ENCODE measurements at places on chromosomes 12 and 14.
A peak's percentile ranks its signal among the peaks of the same experiment; 100 is the strongest.

DNA sequence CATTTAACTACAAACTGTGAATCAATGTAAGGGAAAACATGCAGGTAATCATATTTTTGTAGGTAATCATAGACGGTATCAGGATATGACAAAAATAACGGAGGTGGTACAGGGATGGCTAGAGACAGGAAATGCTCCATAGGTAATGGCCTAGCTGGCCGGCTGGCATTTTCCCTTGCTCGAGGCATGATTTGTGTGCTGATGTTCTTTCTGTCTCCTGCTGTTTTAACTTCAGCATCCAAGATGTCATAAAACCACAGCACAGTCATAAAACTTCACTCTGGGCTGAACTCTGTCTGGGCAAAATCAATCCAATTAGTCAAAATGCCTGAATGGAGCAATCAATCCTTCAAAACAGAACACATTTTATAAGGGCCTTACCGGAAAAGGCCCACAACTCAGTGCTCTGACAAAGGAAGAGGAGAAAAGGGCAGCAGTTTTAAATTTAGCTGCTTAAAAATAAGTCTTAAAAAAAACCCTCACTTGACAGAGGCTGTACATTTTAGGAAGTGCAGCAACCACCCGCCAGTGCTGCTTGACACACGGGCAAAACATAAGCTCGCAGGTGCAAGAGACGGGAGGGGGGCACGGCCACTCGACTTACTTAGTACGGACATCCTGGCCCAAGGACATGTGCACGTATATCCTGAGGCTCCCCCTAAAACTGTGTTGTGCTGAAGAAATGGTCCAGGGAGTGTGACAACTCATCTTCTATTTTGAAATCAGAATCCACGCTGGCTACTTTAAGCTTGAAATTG, 40.5 kb upstream of the GPR68 start:
- DNase-seq: no peak

DNA sequence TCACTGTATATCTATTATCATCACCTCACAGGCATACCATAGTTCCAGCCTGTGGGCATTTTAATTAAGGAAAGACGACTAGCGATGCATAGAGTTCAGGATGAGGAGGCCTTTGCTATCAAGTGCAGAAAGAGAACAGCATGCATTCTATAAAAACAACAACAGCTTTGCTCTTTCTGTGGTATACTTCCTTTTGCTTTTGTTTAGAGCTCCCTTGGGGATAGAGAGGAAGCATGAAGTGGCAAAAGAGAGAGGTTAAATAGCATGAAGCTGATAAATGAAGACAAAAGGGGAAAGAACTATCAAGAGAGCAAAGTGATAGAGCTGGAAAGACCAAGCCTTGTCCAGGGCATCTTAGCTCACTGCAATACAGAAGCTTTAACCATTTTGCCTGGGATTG, 23.5 kb downstream of the IFNG-AS1 start:
- DNase-seq: no peak

DNA sequence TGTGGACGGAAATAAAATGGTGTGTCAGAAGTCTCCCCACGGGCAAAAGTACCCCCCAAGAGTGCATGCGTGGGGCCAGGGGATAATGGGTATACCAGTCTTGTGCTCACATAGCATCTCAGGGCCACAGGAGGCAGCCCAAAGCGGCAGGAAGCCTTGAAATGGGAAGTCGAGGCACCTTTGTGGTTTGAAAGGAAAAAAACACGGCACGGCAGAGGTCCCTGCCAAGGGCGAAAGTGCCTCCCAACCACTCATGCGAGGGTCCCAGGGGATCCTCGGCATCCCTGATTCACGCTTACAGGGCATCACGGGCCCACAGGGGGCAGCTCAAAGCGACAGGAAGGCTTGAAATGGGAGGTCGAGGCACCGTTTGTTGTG, 583.2 kb downstream of the ALG10 start:
- no peak for DNase-seq

DNA sequence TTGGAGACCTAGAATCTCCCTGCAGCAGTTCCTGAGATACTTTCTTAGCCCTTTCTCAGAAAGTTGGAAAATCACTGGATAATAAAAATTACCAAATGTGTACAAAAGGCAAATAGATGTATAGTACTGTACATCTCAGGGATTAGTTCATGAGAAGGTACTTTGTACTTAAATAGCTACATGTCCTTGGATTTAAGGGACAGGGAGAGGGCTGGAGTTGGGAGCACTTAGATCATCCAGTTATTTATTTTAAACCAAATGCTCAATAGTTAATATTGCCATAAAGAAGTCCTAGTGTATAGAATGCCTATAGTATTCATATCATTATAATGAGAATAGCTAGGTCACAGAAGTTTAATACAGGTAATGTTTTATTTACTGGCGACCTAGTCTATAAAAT, 13.4 kb downstream of the CDKN3 start:
- DNase-seq: no peak

- DNase-seq: no peak
Observed at GRCh38 chr12:109818905-109819500, 14.2 kb downstream of the TRPV4 start.

DNA sequence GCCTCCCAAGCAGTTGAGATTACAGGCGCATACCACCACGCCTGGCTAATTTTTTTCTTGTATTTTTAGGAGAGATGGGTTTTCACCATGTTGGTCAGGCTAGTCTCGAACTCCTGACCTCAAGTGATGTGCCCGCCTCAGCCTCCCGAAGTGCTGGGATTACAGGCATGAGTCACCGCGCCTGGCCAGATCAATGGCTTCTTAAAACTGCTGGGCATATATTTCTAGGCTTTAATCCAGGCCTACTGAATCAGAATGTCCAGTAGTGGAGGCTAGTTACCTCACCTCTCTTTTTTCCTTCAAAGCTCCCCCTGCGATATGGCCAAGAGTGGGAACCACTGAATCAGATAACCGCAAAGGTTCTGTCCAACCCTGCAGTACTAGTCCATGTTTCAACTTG, 17.1 kb downstream of the POU6F1 start:
- DNase-seq: no peak

DNA sequence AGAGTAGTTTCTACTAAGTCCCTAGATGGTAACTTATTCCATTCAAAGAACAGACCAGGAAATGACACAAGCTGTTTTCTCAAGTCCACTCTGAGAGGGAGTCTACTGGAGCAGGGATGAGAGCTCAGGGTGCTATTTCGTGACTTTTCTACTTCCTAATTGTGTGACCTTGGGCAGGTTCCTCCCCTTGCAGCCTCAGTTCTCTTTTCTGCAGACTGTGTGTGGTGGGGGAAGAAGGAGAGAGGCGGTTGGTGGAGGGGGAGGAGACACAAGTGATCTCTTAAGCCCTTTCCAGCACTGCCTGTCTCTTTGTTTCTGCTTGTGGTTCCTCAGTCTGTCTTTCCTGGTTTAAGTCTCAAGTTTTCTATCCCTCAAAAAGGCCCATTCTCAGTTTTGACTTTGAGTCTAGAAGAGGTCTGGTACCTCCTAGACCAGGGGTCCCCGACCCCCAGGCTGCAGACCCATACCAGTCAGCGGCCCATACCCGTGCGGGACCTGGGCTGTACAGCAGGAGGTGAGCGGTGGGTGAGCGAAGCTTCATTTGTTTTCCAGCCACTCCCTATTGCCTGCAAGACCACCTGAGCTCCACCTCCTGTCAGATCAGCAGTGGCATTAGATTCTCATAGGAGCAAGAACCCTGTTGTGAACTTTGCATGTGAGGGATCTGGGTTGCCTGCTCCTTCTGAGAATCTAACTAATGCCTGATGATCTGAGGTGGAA, 10.7 kb downstream of the FGF6 start:
- DNase-seq: peak; percentile 19

GRCh38 chr12:19220852-19221466, 91.4 kb downstream of the PLEKHA5 start:
- DNase-seq: no peak

DNA sequence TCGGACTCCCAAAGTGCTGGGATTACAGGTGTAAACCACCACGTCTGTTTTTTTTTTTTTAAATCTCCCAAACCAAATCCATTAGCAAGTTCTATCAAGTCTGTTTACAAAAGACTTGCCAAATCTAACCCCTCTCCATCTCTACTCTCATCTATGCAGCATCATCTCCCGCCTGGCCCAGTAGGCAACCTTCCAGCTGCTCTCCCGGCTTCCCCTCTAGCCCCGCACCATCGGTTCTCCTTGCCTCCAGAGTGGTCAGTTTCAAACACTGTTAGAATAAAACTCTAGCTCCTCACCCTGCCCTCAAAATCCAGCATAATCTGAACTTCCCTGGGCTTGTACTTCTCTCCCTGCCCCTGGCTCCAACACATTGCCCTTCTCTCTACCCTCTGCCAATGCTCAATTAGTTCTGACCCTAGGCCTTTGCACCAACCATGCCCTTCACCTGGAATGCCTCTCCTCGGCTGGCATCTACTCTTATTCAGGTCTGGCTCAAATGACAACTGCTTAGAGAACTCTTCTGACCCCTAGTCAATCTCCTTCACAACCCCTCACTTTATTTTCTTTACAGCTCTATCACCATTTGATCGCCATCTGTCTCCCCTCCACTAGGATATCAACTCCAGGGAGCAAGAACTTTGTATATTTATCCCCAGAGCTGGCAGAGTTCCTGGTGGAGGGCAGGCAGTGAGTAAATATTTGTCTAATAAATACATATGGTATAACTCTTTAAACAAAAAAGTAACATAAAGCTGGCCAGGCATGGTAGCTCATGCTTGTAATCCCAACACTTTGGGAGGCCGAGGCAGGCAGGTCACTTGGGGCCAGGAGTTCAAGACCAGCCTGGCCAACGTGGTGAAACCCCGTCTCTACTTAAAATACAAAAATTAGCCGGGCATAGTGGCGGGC, 4.9 kb downstream of the WSB2 start:
- no peak for DNase-seq

- DNase-seq: no peak
Observed at GRCh38 chr12:40104461-40105264, 1.2 kb downstream of the SLC2A13 start.

DNA sequence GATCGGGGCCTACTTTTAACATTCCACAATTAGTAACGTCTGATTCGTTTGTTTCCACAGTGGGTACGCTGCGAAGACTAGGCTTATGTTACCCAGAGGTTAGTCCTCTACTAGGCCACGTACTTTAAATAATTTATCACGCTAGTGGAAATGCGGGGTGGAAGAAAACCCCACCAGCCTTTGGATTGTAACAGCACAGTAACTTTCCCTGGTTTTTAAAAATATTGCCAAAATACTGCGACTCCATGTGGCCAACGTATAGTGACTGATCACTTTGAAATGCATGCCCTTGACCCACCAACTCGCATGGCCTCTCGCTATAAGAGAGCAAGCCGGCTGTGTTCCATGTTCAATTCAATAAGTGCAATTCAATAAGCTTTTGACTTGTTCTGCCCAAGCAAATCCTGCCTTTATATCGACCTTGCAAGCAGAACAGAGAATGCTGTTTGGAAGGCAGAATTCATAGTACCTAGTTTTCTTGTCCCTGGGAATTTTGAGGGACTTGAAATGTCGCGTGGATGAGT, 882 bp upstream of the GTF2A1 start:
- no peak for DNase-seq

All from CD4-positive, alpha-beta T cell treated with Interleukin-1 beta for 1 hour (primary cell).